ENCODE measurements at places on chromosomes 12 and 14.

- peak; percentile 30 for DNase-seq
Observed at GRCh38 chr14:23352506-23353432, at the start of gene SLC22A17. SLC22A17 (minus strand) TSS chr14:23352887.

DNA sequence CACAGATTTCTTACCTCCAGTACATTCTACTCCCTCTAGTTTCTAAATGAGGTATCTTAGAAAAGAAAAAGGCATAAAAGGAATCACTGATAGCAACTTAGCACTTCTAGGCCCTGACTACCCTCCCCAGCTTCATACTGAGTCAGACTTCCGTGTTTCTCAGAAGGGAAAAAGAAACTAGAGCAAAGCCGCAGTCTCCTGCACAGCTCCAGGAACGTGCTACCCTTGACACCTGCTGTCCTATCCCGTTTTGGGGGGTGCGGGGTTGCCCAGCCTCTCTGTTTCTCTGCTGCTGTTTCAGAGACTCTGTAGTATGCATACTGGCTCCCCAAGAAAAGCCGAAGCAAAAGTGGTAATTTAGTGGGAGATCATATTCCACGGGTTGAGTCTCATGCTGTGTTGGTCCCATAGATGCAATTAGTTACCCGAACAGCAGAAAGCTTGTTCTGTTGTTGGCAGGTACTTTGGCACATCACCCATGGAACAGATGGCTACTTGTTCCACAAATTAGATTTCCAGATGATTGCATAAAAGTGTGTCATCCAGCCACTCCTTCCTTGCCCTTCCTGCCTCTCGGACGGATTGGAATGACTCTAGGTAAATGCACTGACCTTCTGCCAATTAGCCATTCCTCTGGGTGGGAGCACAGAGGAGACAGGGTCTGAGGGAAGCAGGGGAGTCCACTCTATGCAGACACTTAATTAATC lies 438.1 kb downstream of the FUT8 start:
- DNase-seq = no peak

GRCh38 chr12:132094269-132094891 lies 49.7 kb downstream of the DDX51 start:
- no peak for DNase-seq

DNA sequence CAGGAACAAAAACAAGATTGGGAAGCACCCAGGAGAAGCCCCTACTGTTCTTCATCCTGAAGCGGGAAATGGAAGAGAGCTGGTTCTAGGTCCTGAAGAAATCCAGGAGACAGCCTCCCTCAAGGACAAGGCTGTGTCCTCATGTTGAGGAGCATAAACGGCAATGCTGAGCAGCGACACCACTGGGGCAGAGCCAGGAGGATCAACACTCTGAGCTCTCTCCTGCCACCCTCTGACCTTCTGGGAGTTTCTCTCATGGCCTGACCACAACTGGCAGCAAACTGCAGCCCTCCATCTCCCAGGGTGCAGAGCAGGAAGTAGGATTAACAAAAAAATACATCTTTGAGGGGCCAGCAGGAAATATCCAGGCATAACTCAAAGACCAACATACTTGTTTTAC lies 1292.2 kb upstream of the TMEM132C start:
- DNase-seq = peak; percentile 11

DNA sequence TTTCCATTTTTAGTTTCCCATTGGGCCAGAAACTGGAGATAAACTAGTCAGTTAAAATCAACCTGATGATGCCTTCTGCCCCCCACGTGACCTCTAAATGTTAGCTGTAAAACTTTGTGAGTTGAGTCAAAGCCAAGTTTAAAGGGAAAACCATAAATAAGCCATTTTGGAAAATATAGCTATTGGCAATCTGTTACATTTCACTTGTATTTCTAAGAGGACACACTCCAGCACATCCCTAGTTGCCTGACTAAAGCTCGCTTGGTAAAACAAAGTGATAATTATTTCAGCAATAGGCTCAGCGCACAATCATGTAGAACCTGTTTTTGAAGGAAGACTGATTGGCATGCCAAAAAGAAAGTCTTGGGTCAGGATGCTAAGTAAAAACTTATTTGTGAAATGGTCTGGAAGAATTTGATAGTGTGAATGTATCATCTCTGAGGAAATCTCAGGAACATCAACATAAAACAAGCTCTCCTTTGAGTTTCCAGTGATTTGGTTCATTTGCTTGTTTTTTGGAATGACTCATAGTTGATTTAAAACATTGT lies 49.2 kb upstream of the AEBP2 start:
- DNase-seq = no peak

DNA sequence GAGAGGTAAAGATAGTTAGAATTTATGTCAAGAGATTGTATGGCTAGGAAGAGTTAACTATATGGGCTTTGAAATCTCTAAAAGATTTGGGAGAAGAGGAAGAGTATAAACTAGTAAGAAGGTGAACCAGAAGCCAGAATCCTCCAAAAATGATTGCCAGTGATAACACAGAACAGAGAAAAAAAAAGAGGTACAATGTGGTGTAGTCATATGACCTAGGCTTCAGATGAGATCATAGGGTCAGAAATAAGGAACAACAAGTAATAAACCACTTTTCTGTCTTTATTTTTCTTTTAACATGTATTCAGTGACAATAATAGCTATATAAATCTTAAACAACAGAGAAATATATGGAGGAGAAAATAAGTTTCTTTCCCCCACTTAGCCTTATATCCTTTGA lies 2.0 kb upstream of the NECAP1 start:
- no peak for DNase-seq

DNA sequence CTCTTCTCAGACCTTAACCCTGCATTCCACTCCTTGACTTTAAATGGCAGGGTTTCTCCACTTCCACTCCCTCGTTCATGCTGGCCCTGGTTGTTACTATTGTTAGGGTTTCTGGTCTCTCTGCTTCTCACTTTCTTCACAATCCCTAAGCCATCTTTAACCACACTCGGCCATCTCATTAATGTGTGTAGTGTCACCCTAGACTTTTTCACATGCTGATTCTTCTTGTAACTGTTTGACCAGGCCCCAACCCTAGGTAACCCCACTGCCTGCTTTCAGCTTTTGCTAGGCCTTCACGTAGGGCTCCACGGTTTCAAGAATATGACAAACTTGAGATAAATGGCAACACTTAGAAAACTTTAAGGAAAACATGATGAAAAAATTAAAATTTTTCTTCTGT lies 195.1 kb downstream of the IPO8 start:
- no peak for DNase-seq

GRCh38 chr12:131085125-131085815 lies 131.6 kb downstream of the ADGRD1 start:
- DNase-seq = no peak

DNA sequence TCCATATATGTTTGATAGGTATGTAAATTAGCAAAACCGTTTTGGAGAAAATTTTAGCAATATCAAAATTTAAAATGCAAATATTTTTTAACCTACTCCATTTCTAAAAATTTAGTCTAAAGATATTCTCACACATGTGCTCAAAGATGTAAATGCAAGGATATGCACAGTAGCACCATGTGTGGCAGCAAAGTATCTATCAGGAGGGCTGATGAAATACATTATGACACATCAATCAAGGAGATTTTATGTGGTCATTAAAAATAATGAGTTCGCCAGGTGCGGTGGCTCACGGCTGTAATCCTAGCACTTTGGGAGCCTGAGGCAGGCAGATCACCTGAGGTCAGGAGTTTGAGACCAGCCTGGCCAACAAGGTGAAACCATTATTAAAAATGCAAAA lies 8.0 kb upstream of the C1R start:
- no peak for DNase-seq

DNA sequence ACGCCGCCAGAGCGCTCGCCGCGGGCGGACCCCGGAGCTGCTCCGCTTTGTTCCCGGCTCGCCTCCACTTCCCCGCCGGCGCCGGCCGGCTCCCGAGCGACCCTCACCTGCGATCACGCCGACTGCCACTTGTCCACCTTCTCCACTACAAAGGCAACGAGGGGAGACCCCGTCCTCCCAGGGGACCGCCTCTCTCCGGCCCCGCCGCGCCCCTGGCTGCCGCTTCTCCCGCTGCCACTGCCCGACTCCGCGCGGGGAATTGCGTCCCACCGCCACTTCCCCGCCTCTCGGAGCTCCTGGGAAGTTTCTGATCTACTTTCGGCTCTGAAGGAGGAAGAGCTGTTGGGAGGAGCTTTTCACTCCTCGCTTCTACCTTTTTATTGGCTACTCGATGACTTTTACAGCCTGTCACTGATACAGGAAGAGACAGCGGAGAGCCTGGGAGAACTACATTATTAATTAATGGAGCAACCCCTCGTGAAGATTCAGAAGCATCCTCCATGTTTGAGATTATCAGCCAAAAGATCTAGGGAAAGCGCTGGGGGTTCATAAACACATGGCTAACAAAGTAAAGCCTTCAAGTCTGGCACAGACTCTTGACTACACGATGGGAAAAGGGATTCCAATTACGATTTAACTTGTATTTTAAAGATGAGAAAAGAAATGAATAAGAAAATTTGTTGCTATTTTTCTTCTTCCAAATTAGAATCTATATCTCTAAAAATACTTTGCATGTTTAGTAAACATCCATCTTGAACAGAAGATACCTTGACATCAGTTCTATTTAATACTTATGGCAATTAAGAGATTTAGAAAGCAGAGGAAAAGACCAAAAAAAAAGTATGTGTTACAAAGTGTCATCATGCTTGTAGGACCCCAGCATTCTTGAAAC lies at the start of gene BAZ1A:
Gene BAZ1A (minus strand): TSS at position 330 of the 892 bp plus-strand sequence. CDS start 756 bp downstream, outside the sequence.
- peak; percentile 59 for DNase-seq

- no peak for DNase-seq
Observed at GRCh38 chr12:68117661-68118060, 41.9 kb downstream of the IFNG start.
